ENCODE measurements at places on chromosomes 2 and 18. TPM values are rescaled to one million over a fixed set of nuclear protein-coding genes. Genes with fewer than 3 reads are reported as not detected.

Gene PLCL1
- 1.3 TPM for total RNA-seq

Gene TOGARAM2
- 0.36 TPM for total RNA-seq

Gene CABYR
- total RNA-seq, result 2.6 TPM

Gene SGO2
- 58.2 TPM for total RNA-seq

Gene CCDC178
- not detected for total RNA-seq

Gene MPHOSPH10
- total RNA-seq, result 42.7 TPM

Gene ZNF892
- 3.9 TPM for total RNA-seq

Gene RAMP1
- not detected for total RNA-seq

Gene ACMSD
- not detected for total RNA-seq
